ENCODE measurements at places on chromosomes 6 and 20.

DNA sequence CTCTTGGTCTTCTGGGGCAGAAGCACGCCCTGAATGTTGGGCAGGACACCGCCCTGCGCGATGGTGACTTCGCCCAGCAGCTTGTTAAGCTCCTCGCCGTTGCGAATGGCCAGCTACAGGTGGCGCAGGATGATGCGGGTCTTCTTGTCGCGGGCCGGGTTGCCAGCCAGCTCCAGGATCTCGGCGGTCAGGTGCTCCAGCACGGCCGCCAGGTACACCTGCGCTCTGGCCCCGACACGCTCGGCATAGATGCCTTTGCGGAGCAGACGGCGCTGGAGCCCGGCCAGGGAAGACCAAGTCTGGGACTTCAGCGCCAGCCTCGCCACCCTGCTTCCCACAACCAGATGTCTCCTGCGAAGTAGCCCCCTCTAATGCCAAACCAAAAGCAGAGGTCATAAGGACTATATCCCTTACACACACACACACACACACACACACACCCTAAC lies 8.0 kb upstream of the SLC17A3 start:
- no peak for DNase-seq

GRCh38 chr6:45653117-45653883 lies 275.6 kb upstream of the SUPT3H start:
- DNase-seq = no peak

DNA sequence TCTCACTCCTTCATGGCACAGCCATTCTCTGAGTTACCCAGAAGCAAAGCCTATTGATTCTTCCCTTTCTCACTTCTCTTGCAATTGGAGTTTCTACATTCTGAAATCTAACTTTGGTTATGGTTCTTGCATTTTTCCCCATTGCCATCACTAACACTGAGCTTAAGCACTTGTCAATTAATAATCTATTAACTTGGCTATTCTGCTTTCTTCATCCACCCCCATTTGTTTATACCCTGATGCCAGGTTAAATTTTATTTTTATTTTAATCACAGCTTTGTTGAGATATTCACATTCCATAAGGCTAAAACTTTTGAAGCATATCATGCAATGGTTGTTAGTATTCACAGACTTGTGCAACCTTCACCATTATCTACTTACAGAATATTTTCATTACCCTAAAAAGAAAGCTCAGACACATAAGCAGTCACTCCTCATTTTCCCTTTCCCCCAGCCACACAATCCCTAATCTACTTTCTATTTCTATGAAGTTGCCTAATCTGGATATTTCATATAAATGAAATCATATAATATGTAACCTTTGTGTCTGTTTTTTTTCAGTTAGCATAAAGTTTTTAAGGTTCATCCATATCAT lies 222.3 kb downstream of the UBE3D start:
- no peak for DNase-seq

- DNase-seq = no peak
Measured at GRCh38 chr20:9119776-9120175, 50.9 kb downstream of the PLCB4 start.

GRCh38 chr6:112581015-112581414 lies 233.9 kb downstream of the RFPL4B start:
- DNase-seq = no peak

DNA sequence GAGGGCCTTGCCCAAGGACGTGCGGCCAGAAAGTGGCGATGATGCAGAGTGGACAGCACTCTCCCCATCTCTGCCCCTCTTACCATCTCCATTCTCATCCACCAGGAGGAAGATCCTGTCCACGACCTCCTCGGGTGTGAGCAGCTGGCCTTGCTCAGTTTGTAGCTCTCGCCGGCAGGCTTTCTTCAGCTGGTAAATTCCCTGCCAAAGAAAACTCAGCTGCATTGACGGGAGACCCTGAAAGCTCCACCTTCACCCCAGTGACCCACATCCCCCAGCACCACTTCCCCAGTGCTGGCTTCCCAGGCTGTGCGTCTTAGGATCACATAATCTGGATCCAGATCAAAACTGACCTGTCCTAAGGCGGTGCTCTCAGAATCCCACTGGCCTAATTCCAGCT lies 9.2 kb downstream of the GUCA1B start:
- DNase-seq = no peak

DNA sequence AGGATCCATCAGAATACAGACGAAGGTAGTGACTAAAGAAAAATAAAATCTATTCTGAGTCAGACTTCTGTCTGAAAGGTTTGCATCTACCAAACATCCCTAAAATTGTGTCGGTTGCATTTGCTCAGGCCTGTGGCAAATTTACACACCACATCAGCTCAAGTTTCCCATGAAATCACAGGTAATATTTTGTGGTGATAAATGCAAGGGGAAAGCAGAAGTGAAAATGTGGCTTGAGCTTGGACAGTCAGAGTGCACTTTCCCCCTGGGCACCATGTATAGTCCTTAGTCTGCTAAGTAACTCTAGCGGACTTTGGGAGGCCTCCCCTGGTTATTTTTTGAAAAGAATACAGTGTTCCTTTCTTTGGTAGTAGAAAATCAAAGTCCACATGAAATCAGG lies 159.1 kb downstream of the PKHD1 start:
- DNase-seq = no peak

- no peak for DNase-seq
Measured at GRCh38 chr20:48405909-48406308, 421.9 kb downstream of the PREX1 start.

DNA sequence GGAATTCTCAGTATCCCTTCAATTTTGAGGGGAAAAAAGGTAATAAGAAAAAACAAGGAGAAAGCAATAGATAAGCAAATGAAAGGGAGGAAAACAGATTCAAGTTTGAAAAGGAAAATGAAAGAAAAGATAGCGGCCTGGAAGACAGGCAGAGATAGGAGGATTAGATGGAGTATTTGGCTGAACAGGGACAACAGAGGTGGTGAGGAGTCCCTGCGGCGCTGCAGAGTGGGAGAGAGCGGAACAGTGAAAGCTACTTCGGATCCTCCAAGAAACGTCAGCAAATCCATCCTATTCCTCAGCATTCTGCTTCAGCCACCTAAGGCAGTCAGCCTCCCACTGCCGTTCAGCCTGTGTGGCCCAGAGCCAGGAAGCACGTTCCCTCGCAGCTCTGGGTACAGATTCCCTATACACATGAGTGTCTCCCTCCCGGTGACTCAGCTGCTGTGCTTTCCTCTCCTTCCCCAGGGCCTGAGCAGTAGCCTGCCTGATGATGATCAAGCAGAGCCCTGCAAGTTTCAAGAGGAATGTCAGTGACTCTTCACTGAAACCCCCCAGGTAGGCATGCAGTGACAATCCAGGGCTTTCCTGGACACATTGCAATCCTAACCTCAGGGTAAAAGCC lies 43.4 kb upstream of the CDYL start:
- no peak for DNase-seq

DNA sequence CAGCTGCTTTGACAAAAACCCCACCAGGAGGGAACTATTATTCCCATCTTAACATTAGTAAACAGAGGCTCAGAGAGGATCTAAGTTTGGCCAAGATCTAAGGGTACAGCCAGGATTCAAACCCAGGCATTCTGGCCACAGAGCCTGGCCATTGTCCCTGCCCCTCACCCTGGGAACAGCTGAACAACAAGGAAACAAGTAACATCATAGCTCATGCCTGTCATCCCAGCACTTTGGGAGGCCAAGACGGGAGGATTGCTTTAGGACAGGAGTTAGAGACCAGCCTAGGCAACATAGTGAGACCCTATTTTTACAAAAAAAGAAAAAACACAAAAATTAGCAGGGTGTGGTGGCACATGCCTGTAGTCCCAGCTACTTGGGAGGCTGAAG lies 27.5 kb downstream of the TOX2 start:
- DNase-seq = no peak

All from immature natural killer cell (primary cell).